Cerebellar nuclear complex (tissue), 1 donor: ENCODE measurements at places on chromosomes 6 and 20.

GRCh38 chr6:148677594-148678476 is 69.0 kb upstream of the UST start:
- DNase-seq, result no peak

DNA sequence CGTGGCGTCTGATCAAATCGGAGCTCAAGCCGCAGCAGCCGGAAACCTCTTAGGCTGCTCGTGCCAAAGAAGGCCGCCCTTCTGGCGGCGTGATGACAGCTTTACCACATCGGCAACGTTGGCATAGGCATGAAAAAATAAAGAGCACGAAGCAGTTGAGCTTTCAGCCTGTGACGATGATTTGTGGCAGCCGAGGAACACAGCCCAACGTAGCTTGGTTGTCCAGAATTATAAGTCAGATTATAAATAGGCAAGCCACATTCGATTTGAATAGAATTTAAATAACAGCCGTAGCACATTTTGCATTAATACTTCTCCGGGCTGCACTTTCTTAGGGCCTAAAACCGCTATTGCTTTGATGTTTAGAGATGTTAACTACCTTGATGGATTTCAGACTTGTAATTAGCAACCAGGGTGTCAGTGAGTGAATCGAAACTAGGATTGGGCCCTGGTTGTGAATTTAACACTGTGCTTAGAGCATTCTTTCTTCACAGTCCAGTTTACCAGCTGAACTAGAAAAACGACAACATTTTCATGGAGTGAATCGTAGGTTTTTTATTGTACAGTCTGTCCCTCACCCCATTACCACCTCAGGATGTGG is 864 bp upstream of the BCLAF1 start:
- DNase-seq, result no peak

- peak; percentile 21 for DNase-seq
These were observed 20.0 kb upstream of the TRIM27 start for GRCh38 chr6:28943557-28944411.

DNA sequence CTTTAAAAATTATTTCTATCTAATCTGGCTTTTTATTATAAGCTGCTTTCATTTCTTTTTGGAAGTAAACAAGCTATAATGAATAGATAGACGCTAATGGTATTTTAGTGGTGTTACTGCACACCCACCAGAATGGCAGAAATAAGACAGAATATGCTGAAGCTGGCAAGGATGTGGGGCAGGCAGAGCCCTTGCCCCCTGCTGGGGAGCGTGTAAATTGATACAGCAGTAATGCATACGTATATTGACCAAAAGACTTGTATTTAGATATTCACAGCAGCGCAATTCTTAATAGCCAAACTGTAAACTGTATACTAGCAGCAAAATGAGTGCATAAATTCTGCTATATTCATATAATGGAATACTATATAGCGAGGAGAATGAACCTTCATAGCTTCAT is 35.3 kb downstream of the TMEM181 start:
- no peak for DNase-seq

- no peak for DNase-seq
These were observed 36.2 kb upstream of the ANGPT4 start for GRCh38 chr20:952196-952795.

- no peak for DNase-seq
These were observed 635 bp upstream of the ELOVL2 start for GRCh38 chr6:11044712-11045167.

DNA sequence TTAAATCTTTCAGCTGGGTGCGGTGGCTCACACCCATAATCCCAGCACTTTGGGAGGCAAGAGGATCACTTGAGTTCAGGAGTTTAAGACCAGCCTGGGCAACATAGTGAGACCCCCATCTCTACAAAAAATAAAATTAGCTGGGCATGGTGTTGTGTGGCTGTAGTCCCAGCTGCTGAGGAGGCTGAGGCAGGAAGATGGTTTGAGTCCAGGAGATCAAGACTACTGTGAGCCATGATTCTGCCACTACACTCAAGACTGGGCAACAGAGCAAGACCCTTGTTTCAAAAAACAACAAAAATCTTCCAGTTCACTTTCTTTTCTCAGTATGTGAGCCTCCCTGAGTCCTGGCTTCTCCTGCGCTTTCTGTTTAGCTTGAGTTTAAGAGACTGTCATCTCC is 7.9 kb downstream of the SDHAF4 start:
- no peak for DNase-seq

DNA sequence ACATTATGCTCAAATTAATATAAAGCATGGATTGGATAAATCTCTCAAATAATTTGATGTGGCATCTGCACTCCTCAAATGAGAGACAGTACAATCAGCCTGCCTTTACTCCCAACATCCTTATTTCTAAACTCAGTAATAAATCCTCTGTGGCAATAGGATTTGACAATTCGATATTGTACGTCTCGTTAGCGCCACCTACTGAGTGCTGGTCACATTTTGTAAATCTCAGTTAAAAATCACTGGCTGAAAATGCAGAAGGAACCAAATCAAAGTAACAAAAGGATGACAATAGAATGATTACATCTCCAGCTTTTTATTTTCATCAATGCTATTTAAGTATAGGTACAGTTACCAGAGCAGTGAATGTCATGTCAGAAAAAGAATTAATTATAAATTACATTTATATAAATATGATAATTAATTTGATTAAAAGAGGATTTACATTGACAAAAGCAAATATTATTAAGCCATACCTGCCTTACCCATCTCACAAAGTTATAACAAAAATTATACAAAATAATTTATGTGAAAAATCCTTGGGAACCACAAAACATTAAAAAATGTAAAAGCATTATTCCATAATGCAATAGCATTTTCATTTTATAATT is 20.2 kb upstream of the GJE1 start:
- no peak for DNase-seq

- no peak for DNase-seq
These were observed 321.8 kb upstream of the HSF2 start for GRCh38 chr6:122077603-122078002.

- no peak for DNase-seq
These were observed 118.0 kb downstream of the NFATC2 start for GRCh38 chr20:51424270-51425117.

DNA sequence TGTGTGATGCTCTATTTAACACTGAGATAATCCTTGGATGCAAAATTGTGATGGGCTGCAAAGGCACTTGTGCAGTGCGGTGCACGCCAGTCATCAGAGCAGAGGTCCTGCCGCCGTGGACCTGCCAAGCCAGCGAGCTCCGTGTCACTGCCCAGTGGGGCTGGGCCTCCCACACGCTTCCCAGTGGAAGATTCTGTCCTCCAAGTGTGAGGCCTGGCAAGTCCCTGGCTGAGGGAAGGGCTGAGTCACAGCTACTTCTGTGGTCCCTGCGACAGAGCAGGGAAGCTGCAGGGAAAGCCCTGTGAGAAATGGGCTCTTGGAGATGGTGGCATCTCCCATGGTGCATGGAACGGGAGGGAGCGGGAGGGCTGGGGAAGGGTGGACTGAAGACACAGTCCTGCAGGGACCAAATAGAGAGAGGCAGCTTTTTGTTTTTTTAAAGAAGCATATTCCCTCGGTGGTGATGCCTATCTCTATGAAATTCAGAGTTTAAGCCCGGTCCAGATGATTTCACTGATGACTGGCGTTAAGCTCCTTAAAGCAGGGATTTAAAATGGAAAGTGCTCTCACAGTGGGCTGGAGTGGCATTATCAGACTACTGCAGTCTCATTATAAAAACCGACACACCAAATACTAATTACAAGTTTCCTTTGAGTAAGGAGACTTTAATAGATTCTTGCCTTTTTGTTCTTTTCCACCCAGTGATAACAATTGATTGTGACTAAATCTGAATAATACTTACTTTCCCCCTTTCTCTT is 413.7 kb downstream of the QKI start:
- no peak for DNase-seq

GRCh38 chr20:63158845-63159244 is 57.1 kb downstream of the YTHDF1 start:
- DNase-seq, result no peak

DNA sequence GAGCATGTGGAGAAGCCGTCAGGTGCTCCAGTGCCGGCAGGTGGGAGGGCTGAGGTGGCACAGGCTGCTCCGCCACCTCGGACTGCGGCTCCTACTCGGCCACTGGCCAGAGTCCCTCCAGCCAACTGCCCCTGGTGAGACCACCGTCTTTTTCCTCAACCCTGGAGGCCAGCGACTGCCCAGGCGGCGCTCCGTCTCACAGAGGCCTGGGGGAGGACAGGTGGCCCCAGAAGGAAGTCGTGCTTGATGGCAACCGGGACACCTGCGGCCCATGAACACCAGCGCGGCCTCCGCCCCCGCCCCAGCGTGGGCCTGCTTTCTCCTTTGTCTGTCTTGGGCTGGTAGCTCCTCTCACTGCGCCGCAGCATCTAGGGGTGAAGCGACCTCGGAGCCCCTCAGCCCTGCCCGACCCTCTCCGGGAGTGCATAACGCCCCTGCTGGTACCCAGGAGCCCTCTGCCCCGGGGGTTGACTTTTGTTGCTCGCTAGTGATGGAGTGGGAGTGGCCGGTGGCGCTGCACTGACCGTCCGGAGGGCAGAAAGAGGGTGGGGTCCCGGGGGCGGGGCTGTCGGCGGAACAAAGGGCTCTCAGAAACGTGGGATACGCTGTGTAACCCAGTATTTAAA is 706 bp upstream of the TUBB2B start:
- no peak for DNase-seq

DNA sequence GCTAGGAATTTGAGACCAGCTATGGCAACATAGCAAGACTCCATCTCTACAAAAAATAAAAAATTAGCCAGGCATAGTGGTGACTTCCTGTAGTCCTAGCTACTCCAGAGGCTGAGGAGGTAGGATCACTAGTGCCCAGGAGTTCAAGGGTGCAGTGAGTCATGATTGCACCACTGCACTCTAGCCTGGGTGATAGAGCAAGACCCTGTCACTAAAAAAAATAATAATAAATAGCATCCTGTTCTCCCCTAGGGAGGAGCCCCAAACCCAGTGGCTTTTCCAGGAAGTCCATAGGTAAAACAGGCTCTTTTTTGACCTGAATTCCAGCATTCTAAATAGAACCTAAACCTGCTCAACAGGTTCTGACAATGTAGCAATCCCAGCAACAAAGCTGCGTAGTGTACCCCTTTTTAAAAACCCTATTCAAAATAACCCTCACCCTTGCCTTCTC is 192.0 kb downstream of the ALDH8A1 start:
- DNase-seq, result no peak

- no peak for DNase-seq
These were observed 9.5 kb downstream of the AHI1 start for GRCh38 chr6:135488023-135488422.

- DNase-seq, result no peak
These were observed 497.1 kb upstream of the ARID1B start for GRCh38 chr6:156280065-156280464.

DNA sequence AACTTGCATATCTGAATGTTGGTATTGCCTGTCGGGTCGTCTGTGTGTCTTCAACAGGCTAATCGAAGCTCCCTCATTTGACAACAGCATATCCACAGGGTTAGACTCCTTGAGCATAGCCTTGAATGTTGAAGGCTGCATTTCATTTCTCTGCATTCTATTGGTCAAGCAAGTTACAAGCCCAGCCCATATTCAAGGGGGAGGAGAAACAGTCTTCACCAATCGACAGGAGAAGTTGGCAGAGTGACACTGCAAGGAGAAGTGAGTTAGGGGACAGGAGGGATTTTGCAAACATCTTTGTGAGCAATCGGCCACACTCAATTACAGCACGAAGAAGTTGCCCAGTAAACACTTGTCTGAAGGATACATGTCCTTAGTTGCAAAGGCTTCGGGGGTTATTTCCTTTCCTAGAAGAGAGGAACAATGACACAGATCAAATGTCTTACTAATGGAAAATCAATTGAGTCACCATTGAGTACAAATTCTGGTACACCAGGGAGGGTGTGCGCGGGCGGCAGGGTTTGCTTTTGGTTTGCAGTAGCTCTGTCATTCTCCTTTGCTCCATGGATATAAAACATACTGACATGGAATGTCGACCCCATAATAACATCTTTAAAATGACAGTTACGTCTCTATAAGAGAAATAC is 60.6 kb upstream of the NT5E start:
- DNase-seq, result no peak

- no peak for DNase-seq
These were observed 2.4 kb upstream of the HLA-F start for GRCh38 chr6:29720863-29721262.

DNA sequence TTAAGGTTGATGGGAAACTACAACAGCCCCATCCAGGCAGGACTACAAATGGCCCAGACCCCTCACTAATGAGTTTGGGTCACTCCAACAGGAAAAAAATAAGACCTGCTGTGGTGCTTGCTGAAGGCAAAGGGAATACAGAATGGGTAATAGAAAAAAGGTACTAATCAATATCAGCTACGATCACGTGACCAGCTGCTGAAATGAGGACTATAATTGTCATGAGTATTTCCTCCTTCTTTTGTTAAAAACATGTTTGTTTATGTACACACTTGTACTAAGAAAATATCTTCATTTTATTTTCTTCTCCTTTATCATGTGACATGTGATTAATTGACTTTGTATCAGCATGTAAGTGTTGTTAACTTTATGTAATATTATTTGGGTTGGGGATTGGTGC is 199.9 kb downstream of the GJA1 start:
- DNase-seq, result no peak

DNA sequence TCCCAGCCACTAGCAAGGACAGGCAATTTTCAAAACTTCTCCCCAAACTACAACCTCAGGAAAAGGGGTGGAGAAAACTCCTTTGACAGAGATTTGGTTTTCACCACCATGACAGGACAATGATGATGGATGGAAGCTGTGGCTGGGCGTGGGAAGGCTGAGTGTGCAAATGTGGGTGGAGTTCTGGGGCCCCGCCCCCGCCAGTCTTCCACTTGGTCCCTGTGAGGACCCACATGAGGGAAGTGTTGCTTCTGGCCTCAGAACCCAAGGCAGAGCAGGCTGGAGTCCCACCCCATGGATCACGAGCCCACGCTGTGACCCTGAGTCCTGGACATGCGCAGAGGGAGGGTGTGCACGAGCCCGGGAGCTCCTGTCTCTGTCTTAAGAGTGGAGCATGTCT is 21.5 kb upstream of the MRGBP start:
- DNase-seq, result no peak

DNA sequence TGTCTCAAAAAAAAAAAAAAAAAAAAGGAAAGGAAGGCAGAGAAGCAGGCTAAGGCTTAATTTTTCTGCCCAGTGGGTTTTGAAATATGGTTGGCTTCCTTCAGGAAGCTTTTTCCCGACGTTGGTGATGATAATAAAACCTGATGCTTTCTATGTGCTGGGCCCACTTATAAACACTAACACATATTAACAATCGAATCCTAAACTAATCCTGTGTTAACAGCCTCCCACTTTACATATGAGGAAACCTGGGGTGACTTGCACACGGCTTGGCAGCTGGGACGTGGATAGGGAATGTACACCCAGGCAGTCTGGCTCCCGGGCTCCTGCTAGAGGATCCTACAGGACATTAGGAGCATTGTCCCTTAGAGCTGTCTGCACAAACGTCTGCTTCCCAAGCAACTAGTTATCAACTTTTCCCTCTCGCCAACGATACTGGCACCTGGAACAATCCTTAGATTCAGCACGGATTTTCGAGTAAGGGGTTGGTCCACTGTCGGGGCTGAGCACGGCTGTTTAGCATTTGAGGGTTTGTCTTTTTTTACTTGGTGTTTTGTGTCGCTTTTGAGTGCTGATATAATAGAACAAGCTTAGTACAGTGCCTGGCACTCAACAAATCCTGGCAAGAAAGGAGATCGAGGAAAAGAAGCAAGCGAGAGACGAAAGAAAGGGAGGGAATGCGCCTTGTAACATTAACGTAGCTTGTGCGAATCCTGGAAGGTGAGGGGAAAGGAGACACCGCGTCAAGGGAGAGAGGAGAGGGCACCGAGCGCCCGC is 622 bp upstream of the KIZ start:
- DNase-seq, result no peak

GRCh38 chr6:4010689-4011090 is 68.2 kb downstream of the FAM217A start:
- no peak for DNase-seq
